Activated CD8-positive, alpha-beta T cell treated with anti-CD3 and anti-CD28 coated beads, Interleukin-2, amount 10 ng/mL, durations not matched to agents 7 days and 5 days (primary cell): ENCODE measurements at places on chromosomes 6 and 20. TPM values are rescaled to one million over a fixed set of nuclear protein-coding genes. Genes with fewer than 3 reads are reported as not detected.

The AFG1L gene
- total RNA-seq = 4.0 TPM

The FAM217A gene
- total RNA-seq = not detected

The RSPH9 gene
- not detected for total RNA-seq

The WFDC10B gene
- not detected for total RNA-seq

The GABRR2 gene
- total RNA-seq = 0.42 TPM

The ANKRD66 gene
- total RNA-seq = not detected

The ECT2L gene
- not detected for total RNA-seq

The RNF39 gene
- total RNA-seq = not detected

The HLA-DRB5 gene
- total RNA-seq = 16.9 TPM

The VGLL2 gene
- not detected for total RNA-seq

DNA sequence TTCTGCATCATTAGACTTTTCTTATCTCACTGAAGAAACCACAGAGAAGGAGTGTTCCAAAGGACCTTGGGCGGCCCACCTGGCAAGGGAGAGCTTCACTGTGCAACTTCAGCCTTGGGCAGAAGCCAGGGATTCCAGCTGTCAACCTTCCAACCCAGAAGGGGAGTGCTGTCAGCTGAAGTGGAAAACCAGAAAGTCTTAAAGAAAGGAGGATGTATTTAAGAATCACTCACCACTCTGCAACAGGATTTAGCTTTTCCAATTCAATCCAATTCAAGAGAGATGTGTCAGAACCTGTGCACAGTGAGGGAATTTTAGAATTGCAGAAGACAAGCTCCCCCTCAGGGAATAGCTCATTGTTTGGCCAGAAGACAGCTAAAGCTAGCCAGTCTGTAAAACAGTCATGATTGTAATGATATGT, 553.7 kb downstream of the CD83 start:
- peaks cover 2% of the 10 kb centered on the region for H3K36me3 ChIP-seq
- DNase-seq = no peak
- no peak overlapping the region for H3K27ac ChIP-seq
- no peak overlapping the region for H3K4me3 ChIP-seq
- peaks cover 2% of the 10 kb centered on the region for H3K27me3 ChIP-seq
- peaks cover 4% of the 10 kb centered on the region for H3K4me1 ChIP-seq

GRCh38 chr6:148818939-148819575, 72.2 kb downstream of the UST start:
- no peak for DNase-seq
- H3K27ac ChIP-seq = no peak overlapping the region
- H3K4me3 ChIP-seq = no peak overlapping the region
- no peaks in the 10 kb centered on the region for H3K4me1 ChIP-seq
- no peaks in the 10 kb centered on the region for H3K36me3 ChIP-seq

GRCh38 chr6:134455319-134455718, 137.4 kb upstream of the SGK1 start:
- no peak overlapping the region for H3K4me3 ChIP-seq
- no peak for DNase-seq
- H3K27ac ChIP-seq = no peak overlapping the region
- no peaks in the 10 kb centered on the region for H3K36me3 ChIP-seq

GRCh38 chr6:43979525-43979924, 147.7 kb downstream of the MRPL14 start:
- H3K27me3 ChIP-seq = peaks cover 25% of the 10 kb centered on the region

DNA sequence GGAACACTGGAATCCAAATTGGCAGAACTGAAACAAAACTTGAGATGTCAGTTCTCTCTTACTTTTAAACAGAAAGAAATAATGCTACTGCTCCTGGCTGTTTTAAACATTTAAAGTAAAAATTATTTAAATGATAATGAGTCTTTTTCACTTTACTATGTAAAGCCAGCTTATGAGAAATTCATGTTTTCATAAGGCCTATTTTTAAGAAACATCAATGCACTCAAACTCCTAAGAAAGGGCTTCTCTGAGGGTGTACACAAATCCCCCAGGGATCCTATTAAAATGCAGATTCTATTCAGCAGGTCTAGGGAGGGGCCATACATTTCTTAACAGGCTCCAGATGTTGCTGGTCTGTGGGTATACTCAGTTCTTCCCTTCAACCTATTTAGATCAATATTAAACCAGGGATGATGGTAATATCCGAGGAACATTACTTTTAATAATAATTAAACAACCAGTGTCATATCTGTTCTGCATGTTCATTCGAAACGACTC, 2.3 kb downstream of the FERMT1 start:
- peaks cover 14% of the 10 kb centered on the region for H3K4me1 ChIP-seq
- no peaks in the 10 kb centered on the region for H3K36me3 ChIP-seq
- no peak overlapping the region for H3K27ac ChIP-seq
- no peak for DNase-seq
- no peak overlapping the region for H3K4me3 ChIP-seq
- peaks cover 40% of the 10 kb centered on the region for H3K27me3 ChIP-seq

DNA sequence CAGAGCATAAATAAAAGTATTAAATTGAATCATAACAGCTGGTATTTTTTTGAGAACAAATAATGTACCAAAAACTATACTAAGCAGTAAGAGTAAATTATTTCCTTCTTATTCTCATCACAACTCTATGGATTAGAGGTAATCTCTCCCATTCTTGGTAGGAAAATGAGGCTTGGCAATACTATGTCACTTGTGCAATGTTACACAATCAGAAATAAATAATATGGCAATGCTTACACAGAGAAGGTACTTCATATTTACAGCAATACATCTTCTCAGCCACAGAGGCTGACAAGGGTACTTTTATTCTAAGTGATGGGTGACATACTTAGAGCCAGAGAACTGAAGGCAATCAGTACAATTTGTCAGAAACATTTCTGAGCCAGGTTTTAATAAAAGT, 3.9 kb downstream of the DST start:
- H3K4me3 ChIP-seq = no peak overlapping the region
- no peak overlapping the region for H3K27ac ChIP-seq
- no peak for DNase-seq
- H3K4me1 ChIP-seq = no peaks in the 10 kb centered on the region

GRCh38 chr20:45841407-45842129, 8.0 kb downstream of the SNX21 start:
- no peak overlapping the region for H3K27ac ChIP-seq
- DNase-seq = no peak
- H3K4me3 ChIP-seq = no peak overlapping the region
- H3K4me1 ChIP-seq = no peaks in the 10 kb centered on the region
- H3K27me3 ChIP-seq = no peaks in the 10 kb centered on the region
- H3K36me3 ChIP-seq = peaks cover 26% of the 10 kb centered on the region

DNA sequence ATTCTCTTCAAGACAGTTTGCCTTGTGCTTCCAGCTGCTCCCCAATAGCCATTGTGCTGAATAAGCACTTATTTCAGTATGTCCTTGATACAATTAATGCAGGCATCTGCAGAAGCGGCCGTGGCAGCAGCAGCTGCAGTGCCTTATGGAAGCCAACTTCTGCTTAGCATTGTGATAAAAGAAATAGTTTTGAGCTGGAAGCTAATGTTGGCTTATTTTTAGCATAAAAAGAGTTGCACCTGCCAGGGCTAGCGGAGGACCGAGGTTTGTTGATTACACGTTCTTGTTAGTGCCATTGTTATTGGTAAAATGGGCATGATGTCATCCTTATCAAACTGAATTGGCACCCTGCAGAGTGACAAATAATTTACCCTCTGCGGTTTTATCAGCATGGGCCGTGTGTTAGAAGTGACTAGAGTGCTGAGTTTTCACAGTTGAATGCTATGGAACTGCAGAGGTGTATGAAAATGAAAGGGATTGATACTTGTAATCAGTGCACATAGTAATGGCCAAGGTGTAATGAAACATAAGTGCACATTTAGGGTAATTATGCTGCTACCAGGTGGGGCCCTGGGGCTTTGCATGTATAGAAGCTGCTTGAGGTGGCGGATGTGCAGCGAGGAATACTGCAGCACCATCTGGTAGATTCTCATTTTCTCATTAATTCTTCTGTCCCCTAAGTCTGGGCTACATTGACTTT, 334.3 kb downstream of the CDKAL1 start:
- no peaks in the 10 kb centered on the region for H3K4me1 ChIP-seq
- H3K4me3 ChIP-seq = no peak overlapping the region
- no peaks in the 10 kb centered on the region for H3K36me3 ChIP-seq

GRCh38 chr6:139981768-139982181, 607.3 kb upstream of the CITED2 start:
- DNase-seq = no peak
- H3K4me3 ChIP-seq = no peak overlapping the region
- H3K27me3 ChIP-seq = no peaks in the 10 kb centered on the region
- H3K4me1 ChIP-seq = no peaks in the 10 kb centered on the region
- no peak overlapping the region for H3K27ac ChIP-seq

DNA sequence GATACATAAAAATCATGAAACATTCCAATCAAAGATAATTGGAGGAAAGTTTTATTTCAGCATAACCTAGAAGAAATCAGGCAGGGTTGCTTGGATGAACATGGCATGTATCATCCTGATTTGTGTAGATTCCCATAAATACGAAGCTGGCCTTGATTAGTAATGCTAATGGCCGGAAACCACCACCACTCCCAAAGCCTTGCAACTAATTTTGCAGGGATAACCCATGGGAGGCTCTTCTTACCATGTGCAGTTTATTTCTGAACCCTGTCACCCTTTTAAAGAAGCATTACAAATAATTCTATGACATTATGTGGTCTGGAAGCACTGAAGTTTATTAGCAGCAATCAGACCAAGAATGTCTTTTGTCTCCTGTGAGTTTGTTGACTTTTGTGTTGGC, 80.8 kb downstream of the AIG1 start:
- H3K4me1 ChIP-seq = peaks cover 4% of the 10 kb centered on the region
- no peak for DNase-seq
- no peaks in the 10 kb centered on the region for H3K27me3 ChIP-seq
- H3K36me3 ChIP-seq = peaks cover 36% of the 10 kb centered on the region
- H3K27ac ChIP-seq = no peak overlapping the region

- no peaks in the 10 kb centered on the region for H3K27me3 ChIP-seq
- peaks cover 6% of the 10 kb centered on the region for H3K36me3 ChIP-seq
- peaks cover 50% of the 10 kb centered on the region for H3K4me1 ChIP-seq
- peak overlapping the region; percentile 23 for H3K4me3 ChIP-seq
- DNase-seq = no peak
These were observed 10.1 kb upstream of the GMEB2 start for GRCh38 chr20:63636752-63637628.

- H3K36me3 ChIP-seq = peaks cover 4% of the 10 kb centered on the region
- no peak overlapping the region for H3K27ac ChIP-seq
- no peak for DNase-seq
These were observed 24.4 kb downstream of the PLCB1 start for GRCh38 chr20:8156235-8157079.
